ENCODE measurements at places on chromosomes 3 and 15.
A peak's percentile ranks its signal among the peaks of the same experiment; 100 is the strongest.

GRCh38 chr15:78065973-78066946 is 11.3 kb downstream of the TBC1D2B start:
- DNase-seq: no peak

GRCh38 chr15:91927585-91927984 is 74.1 kb downstream of the SLCO3A1 start:
- DNase-seq: no peak

DNA sequence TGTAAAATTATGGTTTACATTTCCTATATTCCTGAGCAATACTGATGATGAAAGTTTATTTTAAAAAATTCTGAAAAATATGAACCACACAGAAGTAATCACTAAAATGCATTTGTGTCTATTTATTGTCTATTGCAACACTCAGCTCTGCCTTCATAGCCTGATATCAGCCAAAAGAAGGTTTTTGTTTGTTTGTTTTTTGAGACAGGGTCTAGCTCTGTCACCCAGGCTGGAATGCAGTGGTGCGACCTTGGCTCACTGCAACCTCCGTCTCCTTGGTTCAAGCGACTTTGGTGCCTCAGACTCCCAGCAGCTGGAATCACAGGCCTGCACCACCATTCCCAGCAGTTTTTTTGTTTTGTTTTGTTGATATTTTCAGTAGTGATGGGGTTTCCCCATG is 1560.2 kb downstream of the SI start:
- DNase-seq: no peak

DNA sequence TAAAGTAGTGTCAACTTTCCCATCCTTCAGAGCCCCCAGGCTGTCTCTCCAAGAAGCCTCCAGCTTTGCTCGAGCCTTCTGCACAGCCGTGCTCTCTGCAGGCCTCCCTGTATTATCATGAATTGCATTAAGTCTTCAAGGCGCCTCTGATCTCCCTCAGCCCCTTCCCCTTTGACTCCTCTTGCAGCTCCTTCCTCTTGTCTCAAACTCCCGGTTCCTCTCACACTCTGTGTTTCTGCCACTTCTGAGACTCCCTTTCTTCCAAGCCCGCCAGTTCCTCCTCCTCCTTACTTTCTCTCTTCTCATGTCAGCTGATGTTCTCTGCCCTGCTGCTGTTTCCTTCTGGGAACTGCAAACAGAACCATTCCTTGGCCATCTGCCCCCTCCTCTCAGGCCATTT is 418.8 kb downstream of the EPHB1 start:
- DNase-seq: no peak

- peak; percentile 44 for DNase-seq
These were observed 181.0 kb downstream of the SI start for GRCh38 chr3:164897342-164897741.

DNA sequence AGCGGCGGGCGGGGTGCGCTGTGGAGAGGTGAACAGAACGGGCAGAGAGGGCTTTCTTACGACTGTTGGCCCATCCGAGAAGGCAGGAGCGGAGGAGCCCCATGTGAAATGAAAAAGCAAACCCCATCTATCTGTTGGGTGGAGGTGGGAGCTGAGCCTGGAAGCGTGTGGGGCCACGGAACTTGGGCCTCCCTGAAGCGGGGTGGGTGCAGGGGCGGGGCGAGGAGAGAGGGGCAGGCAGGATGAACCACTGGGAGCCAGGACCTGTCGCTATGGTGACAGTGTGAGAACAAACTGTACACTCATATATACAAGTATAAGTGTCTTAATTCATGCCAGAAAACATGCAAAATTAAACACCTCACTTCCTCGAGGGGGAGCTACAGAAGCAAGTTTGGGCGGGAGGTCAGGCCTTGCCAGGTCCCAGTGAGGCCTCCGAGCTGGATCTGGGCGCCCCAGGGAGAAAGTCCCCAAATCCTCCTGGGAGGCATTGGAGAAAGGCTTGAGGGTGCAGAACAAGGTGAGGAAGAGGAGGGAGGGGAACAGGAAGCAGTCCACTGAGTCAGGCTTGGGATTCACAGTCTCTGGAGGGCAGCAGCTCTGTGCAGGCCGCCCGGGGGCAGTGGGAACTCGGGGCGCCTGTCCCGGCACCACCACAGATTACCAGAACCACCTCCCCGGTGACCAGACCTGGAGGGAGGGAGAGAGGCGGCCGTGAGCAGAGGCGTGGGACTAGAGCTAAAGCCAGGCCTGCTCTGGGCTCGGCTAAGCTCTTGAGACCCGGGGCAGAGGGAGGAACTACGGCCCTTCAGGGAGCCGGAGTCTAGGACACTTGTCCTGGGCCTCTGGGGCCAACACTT is 34.8 kb downstream of the RBPMS2 start:
- DNase-seq: no peak

- no peak for DNase-seq
These were observed 14.2 kb downstream of the CFAP91 start for GRCh38 chr3:119716998-119717397.

DNA sequence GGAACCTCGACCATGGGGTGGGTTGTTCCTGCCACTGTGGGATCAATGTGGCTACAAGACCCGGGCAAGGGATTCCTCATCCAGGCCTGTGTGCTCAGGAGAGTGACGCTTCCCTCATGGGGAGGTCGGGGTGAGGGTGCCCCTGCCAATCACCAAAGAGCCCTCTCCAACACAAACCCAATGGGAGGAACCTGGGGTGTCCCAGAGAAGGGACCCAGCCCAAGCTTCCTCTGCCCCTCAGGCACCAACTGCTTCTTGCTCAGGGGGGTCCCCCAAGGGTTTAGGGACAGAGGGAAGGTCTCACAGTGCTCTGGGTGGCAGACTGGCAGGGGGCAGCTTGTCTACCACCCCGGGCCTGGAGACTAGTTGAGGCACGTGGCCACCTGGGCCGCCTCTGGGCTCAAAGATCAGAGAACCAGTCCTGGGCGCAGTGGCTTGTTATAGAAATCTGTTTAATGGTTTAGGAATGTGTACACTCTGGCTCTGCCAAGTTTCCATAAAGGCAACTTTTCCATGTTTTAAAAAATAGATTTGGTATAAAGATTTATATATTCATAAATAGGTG is 26.6 kb downstream of the GP9 start:
- no peak for DNase-seq

GRCh38 chr15:57578288-57578900 is 13.3 kb upstream of the MYZAP start:
- DNase-seq: no peak

- no peak for DNase-seq
These were observed 59.2 kb downstream of the UACA start for GRCh38 chr15:70704166-70704565.

DNA sequence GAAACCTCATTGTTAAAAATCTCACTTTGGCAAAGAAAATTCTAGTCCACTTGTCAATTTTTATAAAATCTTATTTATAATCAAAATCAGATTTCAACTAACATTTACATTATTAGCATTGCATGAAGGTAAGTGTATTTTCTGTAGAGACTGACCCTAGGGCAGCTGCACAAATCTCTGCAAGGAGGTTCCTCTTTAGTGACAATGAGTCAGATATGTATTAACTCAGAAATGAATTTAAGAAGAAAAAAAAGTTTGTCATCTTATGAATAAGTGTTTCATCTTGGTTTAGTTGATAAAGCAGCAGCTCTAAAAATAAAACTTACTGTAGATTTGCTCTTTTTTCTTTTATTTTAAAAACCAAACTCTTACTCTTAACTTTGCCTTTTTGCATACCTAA is 9.0 kb upstream of the GNB4 start:
- no peak for DNase-seq

DNA sequence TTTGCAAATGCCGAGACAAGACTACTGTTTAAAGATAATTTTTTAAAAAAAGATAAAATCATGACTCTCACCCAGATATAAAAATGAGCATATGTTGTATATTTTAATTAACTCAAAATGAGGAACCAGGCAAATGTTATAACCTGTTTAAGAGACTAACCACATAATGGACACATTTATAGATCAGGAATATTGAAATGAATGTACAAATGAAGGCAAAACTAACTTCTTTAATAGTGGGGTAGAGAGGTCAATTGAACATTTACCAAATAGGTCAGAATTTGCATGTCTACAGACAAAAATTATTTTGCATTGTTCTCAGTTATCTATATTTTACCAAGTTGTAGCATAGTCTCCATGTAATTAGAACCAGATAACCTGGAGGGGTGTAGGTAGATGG is 134.3 kb upstream of the PFN2 start:
- no peak for DNase-seq

All from NCI-H2171 (cell line).